ENCODE measurements at places on chromosomes 16 and 17.

GRCh38 chr17:65243838-65244625, 106.9 kb downstream of the RGS9 start:
- no peak for DNase-seq

DNA sequence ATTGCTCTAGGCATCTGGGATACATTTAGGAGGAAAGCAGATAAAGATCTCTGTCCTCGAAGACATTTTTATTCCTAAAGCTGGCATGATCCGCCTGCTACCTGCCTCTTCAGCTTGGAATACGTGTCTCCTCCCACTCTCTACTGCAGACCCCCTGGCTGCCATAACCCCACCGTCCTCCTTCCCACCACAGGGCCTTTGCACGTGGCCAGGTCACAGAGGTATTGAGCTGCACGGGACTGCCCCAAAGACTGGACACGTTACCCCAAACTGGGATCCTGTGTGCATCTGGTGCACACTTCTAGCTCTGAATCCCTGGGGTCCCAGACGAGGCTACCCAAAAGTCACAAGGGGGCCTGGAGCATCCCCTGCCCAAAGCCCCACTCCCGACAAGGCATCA, 351.2 kb upstream of the EEF2KMT start:
- DNase-seq = no peak

- no peak for DNase-seq
Observed at GRCh38 chr17:39240631-39241030, 14.9 kb upstream of the STAC2 start.

DNA sequence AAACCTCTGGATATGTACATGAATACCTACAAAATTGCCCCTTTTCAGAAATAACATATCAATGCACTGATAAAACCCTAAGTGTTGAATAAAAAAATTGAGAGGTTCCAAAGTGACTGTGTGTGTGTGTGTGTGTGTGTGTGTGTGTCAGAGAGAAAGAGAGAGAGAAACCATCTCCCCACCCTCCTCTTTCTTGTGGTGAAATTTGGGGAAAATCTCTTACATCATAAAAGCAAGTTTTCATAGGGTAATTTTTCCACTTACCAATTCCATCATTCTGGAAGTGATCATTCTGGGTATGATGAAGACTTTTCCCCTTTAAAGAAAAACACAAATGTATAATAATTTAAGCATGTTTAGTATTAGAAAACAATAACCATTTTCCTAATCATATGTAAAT, 79.3 kb downstream of the CACNG1 start:
- DNase-seq = no peak

All from activated CD4-positive, alpha-beta T cell treated with anti-CD3 and anti-CD28 coated beads, Interleukin-2, amount 50 U/mL, for 1 hour (primary cell).